Effector CD8-positive, alpha-beta T cell (primary cell): ENCODE measurements at places on chromosomes 7 and 10.
A peak's percentile ranks its signal among the peaks of the same experiment; 100 is the strongest.

DNA sequence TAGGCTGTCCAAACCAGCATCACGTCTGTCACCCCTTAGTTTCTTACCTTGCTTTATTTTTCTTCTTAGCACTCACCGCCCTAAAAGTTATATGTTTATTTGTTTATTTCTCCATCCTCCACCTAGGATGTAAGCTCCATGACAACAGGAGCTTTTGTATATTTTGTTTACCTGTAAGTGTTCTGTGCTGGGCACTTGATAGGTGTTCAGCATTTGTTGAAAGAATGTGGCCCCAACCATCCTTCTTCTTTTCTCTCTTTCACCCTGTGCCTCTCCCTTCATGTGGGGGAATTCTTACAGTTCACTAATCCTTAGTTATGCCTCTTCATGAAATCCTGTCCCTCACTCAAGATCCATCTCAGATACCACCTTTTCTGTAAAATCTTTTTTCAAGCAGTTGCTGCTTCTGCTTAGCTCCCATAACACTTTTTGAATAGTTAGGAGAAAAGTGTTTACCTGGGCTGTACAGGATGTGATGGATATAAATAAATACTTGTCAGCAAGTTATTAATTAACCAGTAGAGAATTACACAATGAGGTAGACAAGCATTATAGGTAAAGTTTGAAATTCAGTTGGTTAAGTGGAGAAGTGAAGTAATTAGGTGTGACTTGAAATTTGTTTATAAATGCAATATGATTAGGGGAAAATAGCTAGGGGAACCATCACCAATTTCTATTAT lies 9.7 kb downstream of the AHR start:
- no peak for DNase-seq

DNA sequence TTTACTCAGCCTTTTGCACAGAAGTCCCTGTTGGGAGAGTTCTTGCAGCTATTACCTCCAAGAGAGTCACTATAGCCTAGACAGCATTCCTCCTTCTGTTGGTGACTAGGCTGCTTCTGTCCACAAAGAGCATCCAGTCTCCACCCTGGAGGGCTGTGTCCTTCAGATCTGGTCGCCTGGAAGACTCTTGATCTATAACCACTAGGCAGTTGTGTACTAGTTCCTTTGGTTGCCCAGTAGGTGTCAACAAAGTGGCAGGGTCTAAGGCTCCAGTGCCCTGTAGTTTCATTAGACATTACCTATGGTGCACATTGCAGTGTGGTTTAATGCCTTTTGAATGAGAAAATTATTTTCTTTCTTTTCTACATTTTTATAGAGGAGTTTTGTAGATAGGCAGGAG lies 11.3 kb upstream of the AKR1C2 start:
- DNase-seq, result no peak

GRCh38 chr10:92517034-92517655 lies 56.7 kb downstream of the IDE start:
- DNase-seq, result peak; percentile 42

- peak; percentile 23 for DNase-seq
Observed at GRCh38 chr10:69413221-69413865, 3.4 kb downstream of the TACR2 start.

GRCh38 chr10:79285315-79286197 lies 61.7 kb upstream of the PPIF start:
- DNase-seq, result no peak
